HT1080 (cell line): ENCODE measurements at places on chromosomes 12 and 14.

DNA sequence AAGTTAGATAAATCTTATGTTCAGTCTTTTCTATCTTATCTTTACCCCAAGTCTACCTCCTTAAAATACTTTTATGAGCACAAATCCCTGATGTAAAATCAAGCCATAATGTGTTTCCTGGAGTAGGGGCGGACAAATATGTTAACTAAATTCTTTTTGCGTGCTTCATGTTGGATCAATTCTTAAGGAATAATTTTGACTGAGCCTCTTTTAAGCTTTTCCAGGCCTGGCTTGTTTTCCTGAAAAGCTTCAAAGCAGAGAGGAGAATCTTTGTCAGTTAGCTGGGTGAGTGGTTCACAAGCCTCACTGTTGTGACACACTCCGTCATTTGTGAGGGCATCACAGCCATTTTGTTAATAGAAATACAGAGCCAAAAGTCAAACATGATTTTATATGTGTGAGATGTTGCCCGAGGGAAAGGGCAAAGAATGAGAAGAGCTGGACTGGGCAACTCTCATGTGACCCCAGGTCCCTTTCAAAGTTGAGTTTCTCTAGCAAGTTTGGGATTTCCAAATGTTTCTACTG, 468.9 kb downstream of the RGS6 start:
- DNase-seq: no peak

- no peak for DNase-seq
Measured at GRCh38 chr14:97250931-97251330, 453.7 kb downstream of the VRK1 start.

DNA sequence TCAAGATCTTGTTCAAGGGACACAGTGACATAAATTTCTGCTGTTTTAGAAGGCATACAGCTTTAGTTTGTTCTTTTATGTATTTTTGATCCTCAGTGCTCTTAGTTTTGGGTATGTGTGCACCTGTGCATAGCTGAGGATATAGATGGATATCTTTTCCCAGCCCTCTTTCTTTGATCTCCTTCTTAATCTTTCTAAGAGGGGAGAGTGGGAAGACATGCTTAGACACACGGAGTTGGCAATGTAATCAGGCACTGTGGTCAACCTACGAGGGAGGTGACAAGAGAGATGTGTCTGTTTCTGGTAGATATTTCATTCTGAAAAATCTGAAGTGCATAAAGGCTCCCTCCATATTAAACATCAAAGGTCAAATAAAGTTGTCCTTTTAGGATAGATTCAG, 340.6 kb downstream of the TMEM132D start:
- no peak for DNase-seq

GRCh38 chr12:106767954-106768822, 6.3 kb upstream of the RIC8B start:
- DNase-seq: peak; percentile 34

- DNase-seq: no peak
Measured at GRCh38 chr14:96832351-96832750, 35.2 kb downstream of the VRK1 start.

- DNase-seq: peak; percentile 67
Measured at GRCh38 chr14:52834440-52834842, 43.0 kb upstream of the GNPNAT1 start.

GRCh38 chr14:102490456-102490855, 19.1 kb downstream of the ANKRD9 start:
- no peak for DNase-seq

- no peak for DNase-seq
Measured at GRCh38 chr12:131539381-131539780, 171.5 kb upstream of the SFSWAP start.

DNA sequence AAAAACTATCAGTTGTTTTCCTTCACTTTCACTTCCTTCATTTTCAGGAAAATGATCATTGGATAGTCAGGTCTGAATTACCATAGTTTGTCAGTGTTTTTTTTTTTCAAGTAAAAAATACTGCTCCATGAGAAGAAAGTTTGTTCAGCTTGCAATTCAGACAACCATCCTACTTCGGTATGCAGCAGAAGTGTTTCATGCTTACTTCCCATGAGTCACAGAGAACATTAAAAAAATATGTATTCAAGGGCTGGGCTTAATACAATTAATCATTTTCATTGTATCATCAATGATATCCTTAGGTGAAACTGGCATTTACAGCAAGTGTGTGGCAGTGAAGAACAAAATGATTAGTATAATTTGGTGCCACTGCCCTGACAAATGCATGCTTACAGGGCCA, 21.6 kb downstream of the PYM1 start:
- no peak for DNase-seq

DNA sequence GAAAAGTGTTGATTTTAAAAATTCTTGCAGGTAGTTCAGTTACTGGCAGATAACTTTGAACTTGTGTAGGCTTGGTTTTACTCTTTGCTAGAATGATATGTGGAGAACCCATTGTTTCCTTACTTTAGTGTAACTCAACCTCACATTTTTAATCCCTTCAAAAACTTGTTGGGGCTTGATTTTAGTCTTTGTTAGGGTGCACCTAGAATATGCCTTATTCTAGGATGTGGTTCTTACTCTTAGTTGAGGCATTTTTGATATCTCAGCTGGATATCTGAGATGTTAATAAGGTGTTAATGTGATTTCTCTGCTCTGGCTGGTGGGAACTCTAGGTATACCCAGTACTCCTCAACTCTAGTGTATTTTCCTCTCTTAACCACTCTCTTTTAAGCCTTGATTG, 10.0 kb downstream of the MNAT1 start:
- DNase-seq: no peak

GRCh38 chr12:92393504-92393903, 247.9 kb upstream of the BTG1 start:
- DNase-seq: no peak

- no peak for DNase-seq
Measured at GRCh38 chr12:57476162-57476992, 3.3 kb downstream of the ARHGAP9 start.

GRCh38 chr14:51552275-51552674, 99.4 kb upstream of the FRMD6 start:
- no peak for DNase-seq

DNA sequence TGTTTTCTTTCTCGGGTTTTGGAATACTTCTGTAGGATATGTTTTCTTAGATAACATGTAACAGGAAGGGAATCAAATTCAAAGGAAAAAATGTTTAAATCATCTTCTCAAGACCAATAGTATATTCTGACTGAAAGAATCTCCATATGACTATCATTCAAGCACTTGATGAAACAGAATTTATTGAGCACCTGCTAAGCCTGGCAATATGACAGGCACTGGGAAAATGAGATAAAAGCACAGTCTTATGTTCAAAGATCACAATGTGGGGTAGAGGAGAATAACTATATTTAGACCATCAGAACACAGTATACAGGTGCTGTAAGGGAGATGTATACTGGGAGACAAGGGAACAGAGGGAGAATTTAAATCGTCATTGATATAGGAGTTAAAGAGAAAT, 19.1 kb upstream of the TMEM30B start:
- DNase-seq: no peak

GRCh38 chr14:30710876-30711275, 88.8 kb downstream of the SCFD1 start:
- no peak for DNase-seq

DNA sequence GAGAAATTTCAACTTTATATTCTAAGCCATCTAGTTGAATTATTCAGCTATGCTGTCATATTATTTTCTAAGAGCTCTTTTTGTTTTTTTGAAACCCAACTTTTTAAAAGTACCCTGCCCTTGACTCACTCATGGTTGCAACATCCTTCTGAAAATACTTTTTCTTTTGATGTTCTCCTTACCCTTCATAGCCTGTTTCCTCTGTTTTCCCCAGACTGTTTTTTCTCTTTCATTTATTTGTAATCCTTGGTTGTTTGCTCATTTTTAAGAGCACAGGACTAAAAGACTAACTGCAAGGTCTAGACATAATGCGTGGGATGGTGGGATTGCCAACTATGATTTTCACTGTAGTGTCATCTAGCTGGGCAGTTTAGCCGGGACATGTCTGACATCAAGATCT, 21.2 kb upstream of the CDKL1 start:
- DNase-seq: no peak

DNA sequence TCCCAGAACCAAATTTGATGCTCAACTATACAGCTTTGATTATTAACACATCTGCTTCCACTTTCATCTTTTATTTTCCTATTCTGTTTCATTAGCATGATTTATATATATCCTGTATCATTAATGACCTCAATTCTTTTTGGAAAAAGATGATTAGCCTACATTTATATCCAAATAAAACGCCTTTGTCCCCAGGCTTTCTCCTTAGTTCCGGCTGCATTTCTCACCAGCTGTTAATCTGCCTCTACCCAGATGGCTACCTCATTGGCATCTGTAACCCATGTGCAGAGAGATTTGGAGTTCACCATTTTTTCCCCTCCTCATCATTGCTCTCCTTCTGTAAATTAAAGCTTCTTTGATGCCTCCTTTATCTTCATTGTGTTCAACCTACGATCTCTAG, 336.8 kb upstream of the RGS6 start:
- DNase-seq: no peak
